ENCODE measurements at places on chromosomes 11 and 22.

- no peak for DNase-seq
Observed at GRCh38 chr11:3130269-3131071, 34.6 kb downstream of the OSBPL5 start.

- no peak for DNase-seq
Observed at GRCh38 chr22:46744581-46744980, 6.5 kb upstream of the CERK start.

- DNase-seq, result no peak
Observed at GRCh38 chr11:19929147-19929546, 216.5 kb downstream of the NAV2 start.

- no peak for DNase-seq
Observed at GRCh38 chr11:26331911-26332571, at the start of gene ANO3. ANO3 (plus strand) TSS chr11:26332130; CDS start chr11:26332276, 146 bp downstream.

DNA sequence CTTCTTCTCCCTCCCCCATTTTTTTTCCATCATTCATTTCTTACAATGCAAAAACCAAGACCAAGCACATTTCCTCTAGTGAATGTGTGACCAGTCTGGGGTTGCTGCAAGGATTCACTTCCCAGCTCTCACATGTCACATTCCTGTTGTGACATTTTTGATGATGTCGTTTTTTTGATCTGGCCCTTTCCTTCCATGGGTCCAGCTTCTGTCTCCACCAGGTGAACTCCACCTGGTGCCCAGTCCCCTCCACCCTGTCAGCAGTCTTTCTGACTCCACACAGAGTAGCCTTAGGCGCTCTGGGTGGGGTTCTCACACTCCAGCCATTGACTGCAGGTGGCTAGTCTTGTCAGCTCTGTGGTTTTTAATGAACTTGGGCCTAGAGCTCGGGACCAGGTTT, 15.6 kb downstream of the PANX1 start:
- no peak for DNase-seq

DNA sequence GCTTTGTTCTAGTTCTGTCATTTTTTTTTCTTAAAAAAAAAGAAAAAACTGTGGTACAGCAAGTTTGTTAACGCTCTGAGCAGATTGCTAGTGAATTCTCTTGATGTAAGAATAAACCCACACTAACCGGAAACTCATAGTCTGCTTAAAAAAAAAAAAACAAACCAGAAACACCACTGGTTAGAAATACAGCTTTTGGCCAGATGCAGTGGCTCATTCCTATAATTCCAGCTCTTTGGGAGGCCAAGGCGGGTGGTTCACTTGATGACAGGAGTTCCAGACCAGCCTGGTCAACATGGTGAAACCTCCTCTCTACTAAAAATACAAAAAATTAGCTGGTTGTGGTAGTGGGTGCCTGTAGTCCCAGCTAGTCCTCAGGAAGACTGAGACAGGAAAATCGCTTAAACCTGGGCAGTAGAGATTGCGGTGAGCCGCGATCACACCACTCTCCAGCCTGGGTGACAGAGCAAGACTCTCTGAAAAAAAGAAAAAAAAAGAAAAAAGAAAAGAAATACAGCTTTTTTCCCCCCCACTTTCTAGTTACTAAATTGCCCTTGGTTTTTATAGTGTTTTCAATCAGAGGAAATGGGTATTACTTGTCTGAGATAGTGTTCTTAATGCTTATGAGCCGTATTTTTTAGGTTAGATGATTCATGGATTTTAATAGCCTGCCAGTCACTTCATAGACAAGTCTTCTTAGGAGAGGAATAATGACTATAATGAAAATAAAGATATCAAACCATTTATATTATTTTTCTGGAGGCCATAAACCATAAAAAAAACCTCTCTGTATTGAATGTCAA, 222.8 kb downstream of the DDX10 start:
- no peak for DNase-seq

DNA sequence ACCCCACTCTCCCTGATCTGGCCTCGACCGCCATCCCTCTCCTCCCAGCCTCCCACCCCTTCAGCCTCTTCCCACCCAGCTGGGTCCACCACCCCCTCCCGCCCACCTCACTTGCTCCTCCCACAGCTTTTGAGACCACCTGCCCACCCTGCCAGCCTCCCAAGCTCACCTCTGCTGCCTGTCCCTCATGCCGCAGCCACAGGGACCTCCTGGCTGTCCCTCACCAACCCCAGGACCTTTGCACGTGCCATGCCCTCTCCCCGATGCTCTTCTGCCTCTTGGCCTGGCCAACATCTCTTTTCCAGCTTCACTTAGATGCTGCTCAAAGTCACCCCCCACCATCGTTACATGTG, 6.5 kb downstream of the PNPLA5 start:
- no peak for DNase-seq

DNA sequence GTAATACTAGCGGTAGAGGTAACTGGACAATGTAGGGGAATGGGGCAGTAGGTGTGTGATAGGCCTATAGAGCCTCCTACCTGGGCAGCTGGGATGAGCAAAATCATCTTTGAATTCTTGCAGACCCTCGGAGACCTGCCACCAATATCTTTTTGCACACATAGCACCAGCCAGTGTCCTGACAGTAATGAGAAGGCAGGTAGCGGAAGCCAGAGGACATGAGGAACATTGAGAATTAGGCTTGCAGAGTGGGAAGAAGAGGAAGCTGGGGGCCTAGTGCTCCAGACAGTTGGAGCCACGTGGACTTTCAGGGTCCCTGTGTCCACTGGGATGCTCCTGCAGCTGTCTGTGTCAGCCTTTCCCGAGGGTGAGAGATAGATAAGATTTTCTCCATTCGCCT, 17.2 kb upstream of the SYT13 start:
- DNase-seq, result no peak

- DNase-seq, result no peak
Observed at GRCh38 chr11:23078289-23078971, 218.2 kb upstream of the CCDC179 start.

GRCh38 chr11:112734207-112734606, 227.0 kb upstream of the NCAM1 start:
- DNase-seq, result no peak

- DNase-seq, result no peak
Observed at GRCh38 chr22:41524809-41525449, 19.3 kb downstream of the POLR3H start.

DNA sequence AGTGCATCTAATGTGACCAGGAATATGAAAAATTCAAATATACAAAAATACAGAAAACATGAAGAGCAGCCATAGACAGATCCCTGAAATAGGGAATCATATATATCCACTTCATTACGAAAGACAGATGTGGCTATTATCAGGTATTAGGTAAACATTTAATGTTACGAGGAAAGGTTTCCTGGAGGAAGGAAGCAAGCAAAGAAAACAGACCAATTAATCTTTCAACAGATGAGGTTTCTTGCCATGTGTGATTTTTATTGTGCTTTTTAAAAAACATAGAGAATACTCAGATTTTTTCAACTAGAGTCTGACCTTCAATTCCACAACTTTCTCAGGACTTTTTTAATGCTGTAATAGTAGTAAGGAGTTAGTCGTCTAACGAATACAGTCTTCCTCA, 24.3 kb upstream of the GAB2 start:
- DNase-seq, result no peak

- no peak for DNase-seq
Observed at GRCh38 chr11:15565880-15566279, 451.2 kb downstream of the INSC start.

DNA sequence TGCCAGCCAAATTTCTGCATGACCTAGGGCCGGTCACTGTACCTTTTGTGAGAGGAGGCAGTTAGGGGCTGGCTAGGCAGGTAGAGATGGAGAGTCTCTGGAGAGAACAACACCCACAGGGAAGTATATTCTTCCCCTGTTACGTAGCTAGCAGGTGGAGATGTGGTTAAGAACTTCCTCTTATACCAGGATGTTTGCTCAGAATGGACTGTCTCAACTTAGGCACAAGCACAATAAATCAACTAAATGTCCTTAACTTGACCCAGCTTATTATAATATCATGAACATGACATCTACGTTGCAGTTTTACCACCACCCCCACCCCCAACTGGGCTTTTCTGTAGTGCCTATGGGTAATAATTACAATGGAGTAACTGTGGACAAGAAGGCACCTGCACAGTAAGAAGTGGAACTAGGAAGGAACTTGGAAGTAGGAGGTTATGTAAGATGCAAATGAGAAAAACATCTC, 60.7 kb upstream of the MPEG1 start:
- DNase-seq, result no peak

- peak; percentile 62 for DNase-seq
Observed at GRCh38 chr22:49971232-49972162, 10.9 kb downstream of the PIM3 start.

DNA sequence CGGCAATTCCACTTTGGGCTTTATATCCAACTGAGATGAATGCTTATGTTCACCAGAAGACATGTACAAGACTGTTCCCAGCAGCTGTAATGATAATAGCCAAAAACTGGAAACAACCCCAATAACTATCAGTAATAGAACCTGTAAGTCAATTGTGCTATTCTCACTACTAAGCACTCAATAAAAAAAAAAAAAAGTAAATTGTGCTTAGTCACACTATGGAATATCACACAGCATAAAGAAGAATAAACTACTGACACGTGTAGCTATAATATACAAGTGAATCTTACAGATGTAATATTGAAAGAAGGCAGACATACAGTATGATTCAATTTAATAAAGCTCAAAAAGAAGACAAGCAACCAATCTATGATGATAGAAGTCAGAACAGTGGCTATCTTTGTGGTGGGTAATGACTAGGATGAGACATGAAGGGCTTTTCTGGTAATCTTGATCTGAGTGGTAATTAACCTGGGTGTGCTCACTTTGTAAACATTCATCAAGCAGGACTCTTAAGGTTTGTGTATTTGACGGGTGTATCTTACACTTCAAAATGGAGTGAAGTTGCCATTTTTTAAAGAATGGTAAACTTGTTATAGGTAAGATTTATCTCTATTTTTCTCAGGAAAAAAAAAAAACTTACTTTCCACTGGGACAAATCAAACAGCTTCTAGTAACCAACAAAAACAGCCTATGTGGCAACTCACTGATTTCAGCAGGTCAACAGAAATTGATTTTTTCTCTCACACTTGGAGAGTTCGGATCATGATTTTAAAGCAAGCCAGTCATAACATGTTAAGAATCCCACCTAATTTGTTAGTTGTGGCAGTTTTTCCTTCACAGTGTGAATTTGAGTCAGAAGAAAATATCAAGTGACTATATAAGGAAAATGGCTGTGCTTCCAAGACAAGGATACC, 84.2 kb downstream of the CCDC83 start:
- DNase-seq, result no peak

GRCh38 chr22:31272522-31273446, 19.5 kb downstream of the PIK3IP1 start:
- DNase-seq, result peak; percentile 22

DNA sequence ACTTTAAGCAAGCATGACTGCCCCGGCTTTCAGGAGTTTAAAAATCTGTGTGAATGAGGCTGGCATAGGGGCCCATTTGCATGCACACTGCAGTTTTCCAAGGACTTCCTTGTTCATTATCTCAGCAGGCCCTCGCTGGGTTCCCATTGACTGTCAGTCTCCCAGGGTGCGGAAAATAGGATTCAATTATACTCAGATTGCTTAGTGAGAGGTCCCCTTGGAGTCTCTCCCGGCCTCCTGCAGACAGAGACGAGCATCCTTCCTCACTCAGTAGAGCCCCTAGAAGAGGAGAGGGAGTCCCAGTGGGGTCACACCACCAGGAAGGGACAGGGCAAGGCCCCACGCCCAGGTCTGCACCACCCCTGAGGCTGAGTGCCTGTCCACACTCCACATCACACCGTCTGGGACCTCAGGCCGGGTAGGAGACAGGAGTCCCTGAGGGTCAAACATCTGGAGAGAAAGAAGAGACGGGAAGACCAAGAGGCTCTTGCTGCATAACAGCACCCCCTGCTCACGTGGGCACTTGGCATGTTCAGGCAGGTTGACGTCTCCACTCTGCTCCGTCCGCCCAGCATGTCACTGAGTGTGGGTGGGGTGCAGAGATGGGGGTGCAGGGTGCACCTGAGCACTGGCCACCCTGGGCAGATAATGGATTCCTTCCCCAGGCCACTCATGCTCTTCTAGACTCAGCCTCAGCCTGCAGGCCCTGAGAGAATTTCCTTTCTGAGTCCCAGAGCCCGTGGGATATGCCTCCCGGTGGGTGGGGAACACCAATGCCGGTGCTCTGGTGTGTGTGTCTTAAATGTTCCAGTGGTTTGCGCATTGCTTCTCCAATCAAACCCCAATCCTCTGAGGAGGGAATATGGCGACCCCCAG, 58.8 kb downstream of the MCM5 start:
- no peak for DNase-seq

DNA sequence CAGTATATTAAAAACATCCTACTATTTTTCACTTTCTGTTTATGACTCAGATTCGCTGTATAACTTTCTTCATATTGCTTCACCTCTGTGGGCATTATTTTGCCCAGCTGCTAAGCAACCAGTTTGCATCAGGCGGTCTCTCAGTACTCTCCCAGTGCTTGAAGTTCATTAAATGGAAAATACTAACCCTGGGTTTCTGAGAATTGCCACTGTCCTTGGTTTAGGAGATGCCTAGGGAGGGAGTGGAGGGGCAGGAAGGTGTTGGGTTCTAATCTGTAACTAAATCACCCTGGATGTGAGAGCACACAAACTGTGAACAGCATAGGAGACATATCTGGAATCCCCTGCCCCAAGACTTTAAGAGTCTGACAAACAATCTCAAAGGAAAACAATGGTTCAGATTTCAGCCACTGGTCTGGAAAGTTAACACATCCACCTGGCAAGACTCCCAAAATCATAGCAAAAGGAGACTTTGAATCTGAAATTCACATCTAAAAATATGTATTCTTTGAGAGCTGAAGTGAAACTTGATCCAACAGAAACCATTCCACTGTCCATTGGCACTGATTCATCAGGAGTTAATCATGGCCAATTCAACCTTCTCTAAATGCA, 540.0 kb downstream of the SOX6 start:
- no peak for DNase-seq

- no peak for DNase-seq
Observed at GRCh38 chr11:121024989-121025388, 1.1 kb downstream of the TBCEL start.

- no peak for DNase-seq
Observed at GRCh38 chr11:127675581-127675980, 675.0 kb upstream of the KIRREL3 start.

- no peak for DNase-seq
Observed at GRCh38 chr11:2300290-2300935, 1.3 kb downstream of the C11orf21 start.

GRCh38 chr11:8803973-8804372, 107.0 kb upstream of the AKIP1 start:
- no peak for DNase-seq

DNA sequence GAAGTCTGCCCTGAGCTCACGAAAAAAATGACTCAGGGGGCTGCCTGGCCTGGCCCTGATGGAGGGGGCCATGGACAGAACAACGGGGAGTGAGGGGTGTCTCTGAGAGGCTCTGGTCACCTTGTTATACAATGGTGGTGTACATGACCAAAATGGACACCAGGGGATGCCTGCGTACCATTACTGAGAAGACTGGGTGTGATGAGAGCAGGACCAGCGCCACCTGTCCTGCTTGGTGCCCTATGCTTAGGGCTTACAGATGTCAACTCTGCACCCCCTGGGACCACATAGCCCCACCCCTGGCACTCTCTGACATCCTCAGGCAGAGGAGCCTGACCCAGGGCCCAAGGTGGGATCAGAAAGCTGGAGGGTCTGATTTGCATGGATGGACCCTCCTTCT, 104.8 kb downstream of the ZNF280B start:
- no peak for DNase-seq

All from activated CD4-positive, CD25-positive, alpha-beta regulatory T cell (primary cell).